Cerebellum (tissue), 4 donors: ENCODE measurements at places on chromosomes 7 and 10.
A peak's percentile ranks its signal among the peaks of the same experiment; 100 is the strongest.

DNA sequence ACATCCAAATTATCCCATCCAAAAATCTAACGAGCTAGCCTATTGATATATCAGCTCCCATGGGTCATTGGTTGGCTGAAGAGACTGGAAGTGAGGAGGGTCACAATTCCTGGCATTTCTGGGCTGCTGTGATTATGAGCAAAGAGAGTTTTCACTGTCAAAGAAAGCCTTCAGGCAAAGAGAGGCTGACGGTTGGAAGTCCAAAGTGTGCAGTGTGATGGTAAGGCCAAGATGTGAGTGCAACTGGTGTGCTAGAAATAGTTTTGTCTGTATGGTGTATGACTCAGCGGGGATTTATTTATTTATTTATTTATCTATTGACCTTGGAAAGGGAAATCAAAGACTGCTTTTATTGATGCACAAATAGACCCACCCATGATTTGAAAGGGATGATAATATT, 75.0 kb downstream of the AASS start:
- DNase-seq: no peak

GRCh38 chr7:37284805-37285231, 163.8 kb downstream of the ELMO1 start:
- no peak for DNase-seq

DNA sequence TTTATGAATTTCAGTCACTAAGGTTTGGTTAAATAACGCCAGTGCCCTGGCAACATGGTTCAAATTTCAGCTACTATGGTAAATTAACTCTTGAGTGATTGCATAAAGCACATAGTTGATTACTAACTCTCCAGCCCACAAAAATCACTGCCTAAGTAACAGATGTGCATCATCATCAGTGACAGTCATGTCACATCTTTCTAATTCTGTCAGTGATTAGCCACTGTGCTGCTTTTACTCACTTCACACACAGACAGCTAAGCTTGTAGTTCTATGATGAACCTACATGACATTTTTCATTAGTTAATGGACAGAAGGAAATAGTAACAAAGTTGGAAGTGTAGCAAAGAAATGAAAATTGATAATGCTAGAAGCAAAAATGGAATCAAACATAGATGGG, 108.9 kb downstream of the DNAH11 start:
- no peak for DNase-seq

- DNase-seq: peak; percentile 41
Measured at GRCh38 chr7:155203059-155203881, 94.4 kb upstream of the INSIG1 start.

DNA sequence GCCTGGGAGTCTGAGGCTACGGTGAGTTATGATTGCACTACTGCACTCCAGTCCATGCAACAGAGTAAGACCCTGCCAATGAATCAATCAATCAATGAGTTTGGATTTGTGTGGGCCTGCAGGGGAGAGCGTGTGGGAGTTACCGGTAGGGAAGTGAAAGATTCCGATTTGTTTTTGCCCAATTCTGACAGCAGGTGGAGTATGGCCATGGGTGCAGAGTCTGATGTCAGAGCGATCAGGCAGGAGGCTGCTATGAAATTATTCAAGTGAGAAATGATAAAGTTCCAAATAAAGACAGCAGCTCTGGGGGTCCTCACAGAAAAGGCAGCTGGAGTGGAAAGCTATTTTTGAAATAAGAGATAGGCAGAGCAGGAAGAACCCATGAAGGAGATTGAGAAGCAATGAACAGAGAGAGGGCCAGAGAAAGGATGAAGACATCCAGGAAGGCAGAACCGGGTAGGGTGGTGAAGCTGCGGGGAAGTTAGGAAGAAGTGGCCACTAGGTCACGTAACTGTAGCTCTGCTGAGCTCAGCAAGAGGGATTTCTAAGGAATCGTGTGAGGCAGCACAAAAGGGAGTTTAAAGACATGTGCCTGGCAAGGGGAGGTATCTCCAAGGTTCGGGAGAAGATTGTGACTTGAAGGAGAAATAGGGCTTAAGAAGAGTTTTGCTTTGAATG, 93.7 kb upstream of the NMT2 start:
- peak; percentile 49 for DNase-seq

DNA sequence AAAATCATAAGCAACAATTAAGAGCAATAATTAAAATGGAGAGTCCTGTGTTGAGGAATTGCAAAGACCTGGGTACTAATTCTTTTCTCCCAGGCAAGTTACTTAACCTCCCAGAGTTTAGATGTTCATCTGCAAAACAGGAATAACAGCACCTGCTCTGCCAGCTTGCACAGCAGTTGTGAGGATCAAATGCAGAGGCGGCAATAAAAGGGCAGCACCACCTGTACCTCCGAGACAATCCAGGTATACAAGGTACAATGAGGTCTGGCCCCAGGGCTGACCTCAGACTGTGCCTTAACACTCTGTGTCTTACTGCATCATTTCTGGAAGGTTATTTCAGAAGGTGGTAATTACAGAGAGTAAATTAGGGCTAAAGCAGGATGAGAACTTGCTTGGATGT, 14.5 kb upstream of the FAM204A start:
- DNase-seq: no peak

GRCh38 chr10:50648089-50648934, 24.6 kb upstream of the SGMS1 start:
- no peak for DNase-seq

GRCh38 chr10:22651276-22651980, 63.0 kb downstream of the PIP4K2A start:
- DNase-seq: no peak

- DNase-seq: no peak
Measured at GRCh38 chr7:43431020-43431595, 151.8 kb upstream of the STK17A start.

DNA sequence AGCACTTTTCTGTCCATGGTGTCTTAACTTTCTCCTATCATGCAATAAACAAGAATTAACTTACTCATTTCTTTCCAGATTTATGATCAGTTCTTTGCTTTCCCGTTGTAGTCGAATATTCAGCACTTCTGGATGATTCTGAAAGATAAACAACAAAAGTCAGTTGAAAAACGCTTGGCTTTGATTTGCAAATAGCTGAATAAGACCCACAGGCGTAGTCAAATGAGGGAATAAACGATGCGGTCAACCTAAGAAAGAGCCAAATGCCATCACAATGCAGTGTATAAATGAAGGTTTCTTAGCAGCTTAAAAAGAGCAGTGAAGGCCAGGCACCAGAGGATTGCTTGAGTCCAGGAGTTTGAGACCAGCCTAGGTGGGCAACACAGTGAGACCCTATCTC, 109.4 kb downstream of the ADAM12 start:
- no peak for DNase-seq

DNA sequence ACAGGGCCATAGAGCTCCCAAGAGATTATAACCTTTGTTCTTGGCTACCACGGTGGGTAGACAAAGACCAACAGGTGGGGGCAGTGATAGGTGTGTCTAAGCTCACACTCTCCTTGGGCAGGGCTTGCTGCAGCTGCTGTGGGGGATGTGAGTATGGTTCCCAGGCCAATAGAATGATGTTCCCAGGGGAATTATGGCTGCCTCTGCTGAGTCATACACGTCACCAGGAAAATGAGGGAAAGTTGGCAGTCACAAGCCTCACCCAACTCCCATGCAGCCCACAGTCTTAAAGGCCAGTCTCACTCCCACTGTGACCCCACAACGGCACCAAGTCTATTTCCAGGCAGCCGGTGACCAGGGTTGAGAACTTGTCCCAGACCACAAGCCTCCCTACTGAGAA, 453.4 kb upstream of the PODXL start:
- DNase-seq: no peak

GRCh38 chr10:93554760-93555432, 11.6 kb upstream of the FFAR4 start:
- DNase-seq: peak; percentile 4

DNA sequence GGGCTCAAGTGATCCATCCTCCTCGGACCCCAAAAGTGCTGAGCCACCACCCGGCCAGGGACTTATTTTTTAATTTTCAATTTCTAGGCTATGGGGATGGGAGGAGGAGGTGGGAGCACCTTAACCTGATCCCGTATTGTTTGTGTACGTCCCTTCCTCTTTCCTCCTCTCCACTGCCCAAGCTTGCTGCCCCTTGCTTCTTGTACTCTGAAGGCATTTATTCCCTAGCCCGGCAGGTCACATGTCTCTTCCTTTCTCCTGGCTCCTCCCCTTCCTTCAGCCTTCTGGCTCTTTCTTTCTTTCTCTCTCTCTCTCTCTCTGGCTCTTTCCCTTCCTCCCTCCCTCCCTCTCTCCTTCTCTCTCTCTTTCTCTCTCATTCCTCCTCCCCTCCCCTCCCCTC, 56.0 kb downstream of the COL26A1 start:
- DNase-seq: no peak

DNA sequence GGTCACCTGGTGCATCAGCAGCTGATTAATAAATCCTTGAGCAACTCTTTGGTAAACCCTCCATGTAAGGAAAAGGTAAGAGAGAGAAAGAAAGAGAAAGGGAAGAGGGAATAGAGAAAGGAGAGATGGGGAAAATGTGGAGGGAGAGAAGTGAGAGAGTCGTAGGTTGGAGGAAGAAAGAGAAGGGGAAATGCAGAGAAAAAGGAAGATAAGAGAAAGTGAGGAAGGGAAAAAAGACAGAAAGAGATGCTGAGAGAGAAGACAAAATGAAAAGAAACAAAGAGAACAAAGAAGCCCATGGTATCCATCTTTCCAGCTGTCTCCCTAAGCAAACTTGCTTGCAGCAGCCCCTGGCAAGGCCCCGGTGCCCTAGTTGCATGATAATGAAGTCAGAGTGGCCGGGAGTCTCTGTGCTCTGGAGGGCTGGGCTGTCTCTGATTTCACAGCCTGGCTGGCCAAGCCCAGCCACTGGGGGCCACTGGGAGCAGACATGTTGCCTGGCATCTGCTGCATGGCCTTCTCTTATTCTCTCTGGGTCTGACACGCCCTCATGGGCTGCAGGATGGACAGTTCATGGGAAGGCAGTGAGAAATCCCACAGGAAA, 48.4 kb downstream of the PRR15 start:
- DNase-seq: no peak

DNA sequence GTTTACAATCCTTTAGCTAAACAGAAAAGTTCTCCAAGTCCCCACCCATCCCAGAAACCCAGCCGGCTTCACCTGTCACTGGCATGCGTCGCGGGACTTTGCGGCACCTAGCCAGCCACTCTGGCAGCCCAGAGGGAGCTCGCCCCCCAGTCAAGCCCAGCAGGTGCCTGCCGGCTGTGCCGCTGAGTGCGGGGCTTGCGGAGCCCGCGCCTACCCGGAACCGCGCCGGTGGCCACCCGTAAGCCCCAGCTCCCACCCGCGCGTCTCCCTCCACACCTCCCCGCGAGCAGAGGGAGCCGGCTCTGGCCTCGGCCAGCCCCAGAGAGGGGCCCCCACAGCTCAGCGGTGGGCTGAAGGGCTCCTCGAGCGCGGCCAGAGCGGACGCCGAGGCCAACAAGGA, 446.1 kb downstream of the GRM8 start:
- DNase-seq: no peak

GRCh38 chr7:98252425-98253054, 508 bp upstream of the TECPR1 start:
- no peak for DNase-seq

DNA sequence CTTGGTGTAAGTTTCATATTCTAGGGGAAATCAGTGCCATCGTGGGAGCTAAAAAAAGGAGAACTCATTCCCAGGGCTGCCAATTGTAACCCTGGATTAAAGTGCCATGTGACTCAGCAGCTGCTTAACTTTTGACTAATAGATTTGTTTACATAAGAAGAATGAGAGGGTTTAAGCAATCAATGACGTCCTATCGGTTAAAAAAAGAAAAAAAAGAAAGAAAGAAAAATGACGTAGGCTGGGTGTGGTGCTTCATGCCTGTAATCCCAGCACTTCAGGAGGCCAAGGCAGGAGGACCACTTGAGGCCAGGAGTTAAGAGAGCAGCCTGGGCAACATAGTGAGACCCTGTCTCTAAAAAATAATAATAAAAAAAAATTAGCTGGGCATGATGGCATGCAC, 116.2 kb upstream of the AFAP1L2 start:
- no peak for DNase-seq

DNA sequence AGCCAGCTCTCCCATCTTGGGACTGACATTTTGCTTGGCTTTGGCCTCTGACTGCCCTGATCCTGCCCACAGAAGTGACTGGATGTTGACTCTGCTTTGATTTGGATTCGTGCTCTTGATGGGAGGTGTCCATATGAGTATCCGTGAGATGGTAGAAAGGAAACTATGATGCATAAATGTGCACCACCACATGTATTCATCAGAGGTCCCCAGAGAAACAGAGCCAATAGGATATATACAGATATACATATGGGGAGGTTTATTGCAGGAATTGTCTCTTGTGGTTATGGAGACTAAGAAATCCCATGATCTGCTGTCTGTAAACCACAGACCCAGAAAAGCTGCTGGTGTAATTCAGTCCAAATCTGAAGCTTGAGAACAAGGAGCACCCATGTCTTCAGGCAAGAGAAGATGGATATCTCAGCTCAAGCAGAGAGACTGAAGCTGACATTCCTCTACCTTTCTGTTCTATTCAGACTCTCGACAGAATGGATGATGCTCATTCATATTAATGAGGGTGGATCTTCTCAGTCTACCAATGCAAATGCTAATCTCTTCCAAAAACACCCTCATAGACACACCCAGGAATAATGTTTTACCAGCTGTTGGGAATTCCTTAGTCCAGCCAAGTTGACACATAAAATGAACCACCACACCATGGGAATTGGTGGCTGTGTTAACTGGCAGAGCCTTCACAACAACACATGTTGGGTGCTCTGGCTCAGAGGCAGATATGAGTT, 390.7 kb downstream of the CCSER2 start:
- no peak for DNase-seq

GRCh38 chr7:40716052-40716451, 581.2 kb downstream of the SUGCT start:
- DNase-seq: no peak

- DNase-seq: no peak
Measured at GRCh38 chr7:44309271-44310091, 15.9 kb downstream of the CAMK2B start.

- no peak for DNase-seq
Measured at GRCh38 chr10:129865960-129866359, 98.1 kb downstream of the EBF3 start.

GRCh38 chr7:144763291-144763690, 72.6 kb downstream of the TPK1 start:
- no peak for DNase-seq

DNA sequence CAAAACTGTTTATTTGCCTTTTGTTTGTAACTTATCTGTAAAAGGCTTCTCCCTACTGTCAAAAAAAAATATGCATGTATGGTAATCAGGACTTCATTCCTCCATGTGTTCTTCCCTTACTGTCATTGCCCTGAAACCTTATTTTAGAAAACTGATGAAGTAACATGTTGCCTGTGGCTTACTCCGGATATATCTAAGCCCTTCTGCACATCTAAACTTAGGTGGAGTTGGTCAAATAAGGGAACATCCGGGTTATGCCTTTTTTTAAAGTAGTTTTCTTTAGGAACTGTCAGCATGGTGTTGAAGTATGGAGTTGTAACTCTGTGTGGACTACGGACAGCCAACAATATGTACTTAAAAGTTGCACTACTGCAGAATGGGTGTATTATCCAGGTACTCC, 6.2 kb downstream of the SAR1A start:
- DNase-seq: no peak

- DNase-seq: no peak
Measured at GRCh38 chr10:115572740-115573455, 479.7 kb downstream of the ATRNL1 start.
